ENCODE measurements at places on chromosomes 13 and 19.

DNA sequence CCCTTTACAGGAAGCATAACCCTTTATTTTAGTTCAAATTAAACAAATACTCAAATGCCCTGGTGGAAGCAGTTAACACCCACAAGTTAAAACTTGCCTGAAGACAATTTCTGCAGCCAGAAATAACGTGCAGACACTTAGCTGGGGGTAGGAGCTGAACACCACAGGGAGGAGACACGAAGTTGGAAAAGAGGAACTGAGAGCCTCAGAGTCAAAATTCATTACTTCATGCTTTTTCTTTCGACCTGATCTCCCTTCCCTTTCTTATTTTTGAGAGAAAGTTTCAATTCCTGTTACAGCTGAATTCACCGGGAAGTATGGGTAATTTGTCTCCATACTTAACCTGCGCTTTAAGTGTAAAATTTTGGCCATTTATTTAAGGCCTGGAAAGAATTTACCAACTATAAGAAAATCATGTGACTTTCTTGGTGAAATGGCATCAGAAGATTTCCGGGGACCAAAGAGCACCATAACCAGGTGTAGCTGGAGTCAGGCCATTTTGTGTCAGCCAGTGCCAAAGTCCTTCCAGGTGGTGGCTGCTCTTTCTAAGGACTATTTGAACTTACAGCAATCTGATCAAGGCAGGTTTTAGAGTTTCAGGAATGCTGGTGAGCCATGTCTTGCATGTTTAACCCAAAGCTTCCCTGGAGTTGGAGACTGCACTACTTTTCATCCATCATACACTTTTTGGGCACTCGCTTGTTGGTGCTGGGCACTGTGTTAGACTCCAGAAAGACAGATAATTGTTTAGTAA, 46.5 kb upstream of the RCBTB2 start:
- DNase-seq: peak; percentile 49

- no peak for DNase-seq
Observed at GRCh38 chr19:8469613-8470368, 25.0 kb downstream of the HNRNPM start.

GRCh38 chr13:36158611-36159010, 27.4 kb upstream of the DCLK1 start:
- DNase-seq: no peak

DNA sequence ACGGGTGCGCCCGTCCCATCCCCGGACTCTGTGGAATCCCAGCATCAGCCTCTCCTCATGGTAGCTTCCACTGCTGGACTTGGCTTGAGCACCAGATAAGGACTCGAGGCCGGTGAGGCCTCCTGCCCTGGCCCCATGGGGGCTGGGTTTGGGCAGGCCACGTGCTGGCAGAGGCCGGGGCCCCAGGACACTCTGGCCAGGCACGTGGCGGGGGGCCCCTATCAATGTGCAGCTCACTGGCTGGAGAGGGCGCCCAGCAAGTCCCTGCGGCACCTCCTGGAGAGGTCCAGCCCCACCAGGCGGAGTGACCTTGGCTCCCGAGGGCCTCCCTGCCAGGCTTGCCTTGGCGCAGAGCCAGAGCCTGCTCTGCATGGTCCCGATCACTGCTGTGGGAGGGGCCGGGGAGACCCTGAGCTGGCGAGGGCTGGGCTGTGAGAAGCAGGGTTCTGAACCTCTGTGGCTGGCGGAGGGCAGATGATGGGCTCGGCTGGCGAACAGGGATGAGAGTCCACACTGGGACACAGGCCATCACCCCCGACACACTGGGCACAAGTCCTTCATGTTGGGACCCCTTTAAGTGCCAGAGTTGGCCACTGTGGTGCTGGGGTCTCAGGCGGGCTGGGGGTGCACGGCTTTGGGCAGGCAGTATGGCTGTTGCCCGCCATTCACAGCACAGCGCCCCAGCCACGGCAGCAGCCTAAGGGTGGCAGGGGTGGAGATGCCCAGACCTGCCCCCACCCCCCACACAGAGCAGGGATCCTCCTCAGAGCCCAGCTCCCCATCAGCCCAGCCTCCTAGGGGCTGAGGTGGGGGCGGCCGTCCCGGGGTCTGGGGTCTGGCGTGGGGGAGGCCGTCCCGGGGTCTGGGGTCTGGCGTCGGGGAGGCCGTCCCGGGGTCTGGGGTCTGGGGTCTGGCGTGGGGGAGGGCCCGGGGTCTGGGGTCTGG, 19.1 kb downstream of the CEBPG start:
- DNase-seq: no peak

- no peak for DNase-seq
Observed at GRCh38 chr13:98972627-98973026, 5.2 kb downstream of the DOCK9 start.

GRCh38 chr13:27005976-27006518, 165.6 kb downstream of the USP12 start:
- DNase-seq: no peak

DNA sequence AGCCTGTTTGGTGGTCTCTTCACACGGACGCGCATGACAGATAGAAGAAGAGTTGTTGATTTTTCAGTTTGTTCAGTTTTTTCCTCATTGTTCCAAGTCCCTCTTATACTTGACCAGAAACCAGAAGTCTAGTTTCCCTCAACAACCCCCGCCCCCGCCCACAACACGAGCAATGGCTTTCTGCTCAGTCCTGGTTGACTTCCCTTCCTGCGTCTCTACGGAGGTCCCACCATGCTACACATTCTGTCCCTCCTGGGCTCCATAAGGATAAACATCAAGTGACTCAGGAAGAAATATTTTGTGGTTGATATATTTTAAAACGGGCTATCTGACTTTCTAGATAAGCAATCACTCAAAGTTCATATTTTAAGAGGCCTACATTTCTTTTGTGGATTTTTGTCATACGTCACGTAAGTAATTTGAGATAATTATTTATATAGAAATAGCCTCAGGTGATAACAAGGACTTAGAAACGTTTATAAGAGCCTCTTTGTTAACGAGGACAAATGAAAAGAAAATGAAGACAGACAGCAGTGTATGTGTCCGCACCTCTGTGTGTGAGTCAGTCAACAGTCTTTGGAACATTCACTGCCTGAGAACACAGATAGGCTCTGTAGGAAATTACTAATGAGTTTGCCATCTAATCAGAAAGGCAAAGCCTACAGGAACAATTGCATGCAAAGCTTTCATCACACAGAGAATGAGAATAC, 214.4 kb downstream of the RAP2A start:
- DNase-seq: no peak

DNA sequence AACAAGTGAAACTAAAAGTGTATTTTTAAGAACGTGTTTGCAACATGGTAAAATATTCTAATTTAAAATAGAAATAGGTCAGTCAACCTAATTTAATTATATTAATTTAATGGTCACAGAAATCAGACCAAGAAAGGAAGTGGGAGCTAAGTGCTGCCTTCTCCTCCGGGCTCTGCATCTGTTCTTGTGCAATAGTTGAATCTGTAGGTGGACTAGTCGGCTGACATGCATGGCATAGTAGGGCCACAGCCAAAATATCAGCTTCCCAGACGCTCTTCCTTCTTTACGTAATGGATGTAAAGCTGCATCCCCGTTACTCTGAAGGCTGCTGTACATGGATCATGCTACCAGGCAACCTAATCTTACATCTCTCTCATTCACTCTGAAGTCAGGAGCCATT, 47.3 kb downstream of the COL4A1 start:
- DNase-seq: no peak

GRCh38 chr19:13906521-13906904, 512 bp downstream of the CC2D1A start:
- DNase-seq: no peak

- no peak for DNase-seq
Observed at GRCh38 chr19:23470873-23471545, 75.7 kb upstream of the ZNF91 start.

DNA sequence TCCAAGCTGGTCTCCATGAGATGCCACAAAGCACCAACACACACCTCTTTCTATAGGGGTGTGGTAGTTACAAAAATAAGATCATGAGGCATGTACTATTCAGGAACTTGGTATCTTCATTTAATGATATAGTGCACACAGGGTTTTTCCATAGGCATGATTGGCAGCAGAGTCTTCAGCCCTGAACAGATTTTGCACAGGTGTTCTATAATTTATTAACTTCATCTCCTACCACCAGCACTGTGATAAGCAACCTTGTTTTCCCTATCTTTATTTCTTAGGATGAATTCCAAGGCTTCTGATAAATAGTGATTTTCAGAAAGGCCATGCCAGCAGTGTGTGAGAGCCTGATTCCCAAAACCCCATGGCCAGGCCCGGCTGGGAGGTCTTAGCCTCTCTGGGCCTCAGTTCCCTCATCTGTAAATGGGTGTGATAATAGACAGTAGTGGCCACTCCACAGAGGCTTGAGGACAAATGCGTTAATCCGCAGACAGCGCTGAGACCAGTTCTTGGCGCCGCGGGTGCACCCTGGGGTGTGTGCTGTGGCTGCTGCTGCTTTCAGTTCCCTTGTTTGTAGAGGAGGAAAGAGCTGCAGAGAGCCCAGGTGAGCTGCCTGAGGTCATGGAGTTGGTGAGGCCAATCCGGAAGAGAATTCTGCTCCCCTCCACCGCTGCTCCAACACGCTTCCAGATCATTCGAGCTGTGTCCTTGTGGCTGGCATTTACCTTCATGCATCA, 33.1 kb downstream of the DHRS12 start:
- DNase-seq: no peak

DNA sequence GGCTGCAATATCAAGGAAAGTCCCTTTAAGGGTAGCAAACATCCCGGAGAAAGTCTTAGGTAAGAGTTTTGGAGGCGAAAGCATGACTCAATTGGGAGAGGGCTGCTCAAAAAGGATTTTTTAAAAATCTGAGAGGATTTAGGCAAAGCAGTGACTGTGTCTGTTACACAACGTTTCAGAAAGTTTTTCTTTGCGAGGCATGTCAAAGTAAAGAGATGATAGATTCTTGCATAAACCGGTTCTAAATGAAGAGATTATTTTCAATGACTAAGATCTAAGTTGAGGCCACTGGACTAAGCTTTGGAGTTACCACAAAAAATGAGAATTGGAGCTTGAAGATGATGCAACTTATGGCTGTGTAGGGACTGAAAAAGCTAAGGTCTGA, 43.7 kb upstream of the ENOX1 start:
- DNase-seq: no peak

GRCh38 chr19:1469255-1470054, 9.6 kb downstream of the C19orf25 start:
- DNase-seq: no peak

DNA sequence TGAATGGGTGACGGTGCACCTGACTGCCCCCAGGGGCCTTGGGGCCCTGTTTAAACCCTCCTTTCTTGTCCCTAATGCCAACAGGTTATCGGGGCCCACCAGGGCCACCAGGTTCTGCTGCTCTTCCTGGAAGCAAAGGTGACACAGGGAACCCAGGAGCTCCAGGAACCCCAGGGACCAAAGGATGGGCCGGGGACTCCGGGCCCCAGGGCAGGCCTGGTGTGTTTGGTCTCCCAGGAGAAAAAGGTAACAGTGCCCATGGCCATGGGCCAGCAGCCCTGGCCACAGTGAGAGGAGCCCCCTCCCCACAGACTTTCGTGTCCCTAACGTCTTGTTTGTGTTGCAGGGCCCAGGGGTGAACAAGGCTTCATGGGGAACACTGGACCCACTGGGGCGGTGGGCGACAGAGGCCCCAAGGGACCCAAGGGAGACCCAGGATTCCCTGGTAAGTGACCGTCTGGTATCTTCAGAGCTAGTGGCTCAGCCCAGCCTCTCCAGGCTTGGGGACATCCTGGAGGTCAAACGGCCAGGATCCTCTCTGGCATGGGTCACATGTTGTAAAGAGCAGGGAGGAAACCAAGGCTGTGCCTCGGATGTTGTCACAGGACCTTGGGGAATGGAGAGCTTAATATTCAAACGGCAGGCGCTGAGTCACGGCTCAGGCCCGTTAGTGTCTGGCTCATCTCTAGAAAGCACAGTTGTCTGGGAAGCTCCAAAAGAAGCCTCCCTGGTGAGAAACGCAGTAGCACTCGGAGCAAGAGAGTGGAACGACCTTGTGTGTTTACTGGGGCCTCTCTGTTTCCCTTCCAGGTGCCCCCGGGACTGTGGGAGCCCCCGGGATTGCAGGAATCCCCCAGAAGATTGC, 58.3 kb downstream of the RAB20 start:
- no peak for DNase-seq

- no peak for DNase-seq
Observed at GRCh38 chr13:22625691-22626090, 555.1 kb upstream of the SGCG start.

DNA sequence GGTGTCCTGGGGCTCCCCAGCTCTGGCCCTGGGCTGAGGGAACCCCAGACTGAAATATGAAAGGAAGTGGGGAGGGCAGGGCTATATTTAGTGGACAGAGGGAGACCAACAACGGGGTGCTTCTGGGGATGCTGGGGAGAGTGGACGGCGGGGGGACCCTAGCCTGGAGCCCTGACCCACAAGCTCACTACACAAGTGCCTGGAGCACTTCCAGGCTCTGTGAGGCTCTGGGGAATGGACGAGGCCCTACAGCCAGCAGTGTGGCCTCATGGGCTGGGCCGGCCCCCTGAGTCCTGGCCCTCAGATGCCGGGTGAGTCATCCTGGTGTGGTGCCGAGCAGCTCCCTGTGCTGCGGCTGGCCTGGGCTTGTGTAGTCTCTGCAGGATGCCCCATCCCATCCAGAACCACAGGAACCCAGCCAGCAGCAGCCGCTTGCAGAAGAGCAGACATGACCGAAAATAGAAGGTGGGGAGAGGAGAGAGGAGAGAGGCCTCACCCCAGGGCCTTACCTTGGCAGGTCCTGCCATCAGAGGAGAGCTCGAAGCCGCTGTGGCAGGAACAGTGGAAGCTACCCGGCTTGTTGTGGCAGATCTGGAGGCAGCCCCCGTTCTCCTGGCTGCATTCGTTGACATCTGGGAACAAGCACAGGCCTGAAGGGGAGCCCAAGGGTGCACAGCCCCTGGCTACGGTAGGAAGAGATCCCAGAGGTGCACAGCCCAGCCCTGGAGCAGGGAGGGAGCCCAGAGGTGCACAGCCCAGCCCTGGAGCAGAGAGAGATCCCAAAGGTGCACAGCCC, 26.1 kb downstream of the GAS6 start:
- no peak for DNase-seq

GRCh38 chr19:13098277-13099072, 4.2 kb downstream of the LYL1 start:
- DNase-seq: no peak

- no peak for DNase-seq
Observed at GRCh38 chr13:111937777-111938311, 129.1 kb upstream of the SOX1 start.
